ENCODE measurements at places on chromosomes 6 and 20.

GRCh38 chr6:147879031-147879580 lies 370.6 kb downstream of the SAMD5 start:
- no peak for DNase-seq

DNA sequence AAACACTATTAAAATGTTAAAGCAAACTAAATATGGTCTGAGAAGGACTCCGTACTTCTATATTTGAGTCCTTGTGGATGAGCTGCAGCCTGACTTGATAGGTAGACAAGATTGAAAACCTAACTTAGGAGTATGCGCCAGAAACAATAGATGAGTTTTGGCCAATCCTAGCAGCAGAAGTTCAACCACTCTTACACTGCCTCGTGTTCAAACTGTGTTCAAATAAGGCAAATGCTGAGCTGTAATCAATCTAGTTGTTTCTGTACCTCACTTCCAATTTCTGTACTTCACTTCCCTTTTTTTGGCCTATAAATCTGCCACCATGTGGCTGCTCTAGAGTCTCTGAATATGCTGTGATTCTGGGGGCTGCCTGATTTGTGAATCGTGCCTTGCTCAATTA lies 13.2 kb upstream of the SERINC1 start:
- no peak for DNase-seq

DNA sequence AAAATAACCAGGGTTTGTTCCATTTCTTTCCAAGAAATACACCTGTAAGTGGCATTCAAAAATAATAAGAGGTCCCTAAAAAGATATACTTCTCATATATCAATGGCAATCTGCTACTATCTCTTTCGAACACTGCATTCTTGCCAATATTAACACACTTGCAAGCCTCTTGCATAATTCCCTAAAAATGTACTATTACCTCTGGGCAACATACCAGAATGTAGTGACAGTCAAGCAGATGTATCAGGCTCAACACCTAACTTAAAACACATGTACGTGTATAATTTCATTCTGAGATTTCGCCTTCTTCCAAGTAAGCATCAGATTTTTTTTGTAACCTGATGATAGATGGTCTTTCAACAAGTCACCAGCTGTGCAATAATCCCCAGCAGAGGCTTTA lies 3.4 kb downstream of the CBLN4 start:
- DNase-seq = no peak

- DNase-seq = no peak
These were observed 81.1 kb downstream of the LAMA4 start for GRCh38 chr6:112173221-112173804.

- DNase-seq = no peak
These were observed 465.7 kb downstream of the ADGRB3 start for GRCh38 chr6:69100772-69101171.

DNA sequence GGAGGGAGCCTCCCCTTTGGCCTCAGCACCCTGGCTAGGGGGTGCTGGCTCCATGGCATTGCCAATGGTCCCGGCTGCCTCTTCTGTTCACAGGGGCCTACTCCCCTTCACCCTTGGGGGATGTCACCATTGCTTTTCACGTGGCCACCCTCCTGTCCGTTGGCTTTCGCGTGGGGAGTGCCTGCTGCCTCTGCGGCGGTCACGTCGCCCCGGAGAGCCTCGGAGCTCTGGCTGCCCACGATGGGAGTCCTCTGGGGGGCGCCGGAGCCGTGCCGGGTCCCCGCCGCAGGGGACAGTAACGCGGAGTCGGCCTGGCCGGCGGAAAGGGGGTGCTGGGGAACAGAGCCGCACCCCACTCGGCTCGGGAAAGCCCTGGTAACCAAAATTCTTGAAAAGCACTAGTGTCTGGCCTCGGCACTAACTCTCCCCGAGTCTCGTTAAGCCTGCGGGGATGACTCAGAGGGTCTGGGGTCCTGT lies 661 bp upstream of the HEBP2 start:
- no peak for DNase-seq

- no peak for DNase-seq
These were observed 308.3 kb downstream of the CDH4 start for GRCh38 chr20:61560361-61560853.

- DNase-seq = no peak
These were observed 12.2 kb upstream of the SHLD1 start for GRCh38 chr20:5737966-5738365.

DNA sequence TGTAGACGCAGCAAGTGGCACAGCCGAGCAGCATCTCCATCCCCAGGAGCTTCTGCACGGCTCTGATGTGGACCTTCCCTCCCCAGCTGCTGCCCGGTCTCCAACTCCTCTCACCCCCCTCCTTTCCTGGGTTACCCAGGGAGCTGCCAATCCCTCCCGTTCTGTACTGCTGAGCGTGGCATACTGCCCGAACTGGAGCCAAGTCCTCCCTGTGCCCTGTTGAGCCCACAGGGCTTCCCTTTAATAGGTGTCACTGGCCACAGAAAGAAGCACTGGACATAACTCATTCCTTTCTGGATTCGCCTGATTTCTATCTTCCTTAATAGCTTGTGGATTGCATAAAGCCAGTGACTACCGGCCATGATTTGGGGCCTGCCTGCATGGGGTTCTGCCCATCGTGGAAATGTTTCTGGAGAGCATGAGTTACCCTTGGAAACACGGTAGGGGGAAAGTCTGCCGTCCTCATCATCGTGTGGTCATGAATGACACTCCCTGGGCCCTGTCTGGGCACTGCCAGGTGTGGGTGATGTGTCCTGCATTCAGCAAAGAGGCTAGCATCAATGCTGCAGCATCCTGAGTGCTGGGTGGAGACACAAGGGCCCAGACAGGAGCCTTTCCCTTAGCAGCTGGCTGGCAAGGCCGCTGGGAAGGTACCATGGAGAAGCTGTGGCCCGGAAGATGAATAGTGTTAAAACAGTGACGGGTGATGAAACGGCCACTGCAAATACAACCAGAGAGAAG lies 189.7 kb downstream of the SYNDIG1 start:
- no peak for DNase-seq

DNA sequence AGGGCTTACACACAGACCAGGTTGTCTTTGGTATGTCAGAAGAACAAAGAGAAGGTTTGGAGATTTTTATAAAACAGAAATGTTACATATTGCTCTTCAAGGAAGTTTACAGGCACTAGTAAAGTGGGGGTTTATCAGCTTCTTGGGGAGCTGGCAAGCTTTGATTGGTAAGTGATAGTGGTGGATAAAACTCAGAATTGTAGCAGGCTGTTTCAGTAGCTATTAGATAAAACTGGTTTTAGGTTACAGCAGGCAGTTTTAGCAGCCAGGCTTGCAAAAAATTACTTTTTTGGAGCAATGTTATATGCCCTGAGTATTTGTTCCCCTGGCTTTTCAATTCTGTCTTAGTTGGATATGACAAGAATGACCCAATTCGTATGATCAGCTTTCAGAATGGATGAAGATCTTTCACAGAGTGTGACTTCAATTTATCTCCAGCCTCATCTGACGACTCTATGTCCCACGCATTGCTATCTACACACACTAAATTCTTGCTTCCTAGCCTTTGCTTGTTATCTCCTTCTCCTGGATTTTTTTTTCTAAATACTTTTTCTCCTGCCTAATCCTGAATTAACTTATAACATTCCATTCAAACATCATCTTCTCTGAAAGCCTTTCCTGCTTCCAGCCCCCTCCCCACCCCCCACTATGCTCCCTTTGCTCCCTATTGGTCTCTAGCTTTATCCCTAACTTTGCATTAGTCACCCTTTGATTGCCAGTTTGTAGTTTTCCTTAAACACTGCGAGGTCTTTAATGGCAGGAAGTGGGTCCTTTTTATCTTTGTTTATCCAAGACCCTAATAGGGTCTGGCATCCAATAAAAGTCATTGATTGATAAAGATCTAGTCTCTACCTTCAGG lies 1.0 kb upstream of the TOMM34 start:
- DNase-seq = no peak

- no peak for DNase-seq
These were observed 24.7 kb downstream of the TTLL9 start for GRCh38 chr20:31894980-31895675.

GRCh38 chr6:15893556-15894253 lies 230.9 kb upstream of the DTNBP1 start:
- no peak for DNase-seq

GRCh38 chr20:6302041-6302440 lies 179.2 kb upstream of the FERMT1 start:
- DNase-seq = no peak

DNA sequence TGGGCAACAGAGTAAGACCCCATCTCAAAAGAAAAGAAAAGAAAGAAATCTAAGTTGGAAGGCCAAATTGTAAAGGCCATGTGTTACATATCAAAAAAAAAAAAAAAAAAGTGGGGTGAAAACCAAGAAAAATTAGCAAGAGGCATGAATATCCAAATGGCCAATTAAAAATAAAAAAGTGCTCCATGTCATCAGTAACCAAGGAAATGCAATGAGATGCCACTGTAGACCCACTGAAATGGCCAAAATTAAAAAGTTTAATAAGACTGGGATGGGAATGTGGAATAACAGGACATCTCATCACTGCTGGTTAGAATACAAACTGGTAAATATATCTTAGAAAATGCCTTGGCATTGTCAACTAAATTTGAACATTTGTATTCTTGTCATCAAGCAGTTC lies 30.1 kb upstream of the BCLAF1 start:
- DNase-seq = no peak

DNA sequence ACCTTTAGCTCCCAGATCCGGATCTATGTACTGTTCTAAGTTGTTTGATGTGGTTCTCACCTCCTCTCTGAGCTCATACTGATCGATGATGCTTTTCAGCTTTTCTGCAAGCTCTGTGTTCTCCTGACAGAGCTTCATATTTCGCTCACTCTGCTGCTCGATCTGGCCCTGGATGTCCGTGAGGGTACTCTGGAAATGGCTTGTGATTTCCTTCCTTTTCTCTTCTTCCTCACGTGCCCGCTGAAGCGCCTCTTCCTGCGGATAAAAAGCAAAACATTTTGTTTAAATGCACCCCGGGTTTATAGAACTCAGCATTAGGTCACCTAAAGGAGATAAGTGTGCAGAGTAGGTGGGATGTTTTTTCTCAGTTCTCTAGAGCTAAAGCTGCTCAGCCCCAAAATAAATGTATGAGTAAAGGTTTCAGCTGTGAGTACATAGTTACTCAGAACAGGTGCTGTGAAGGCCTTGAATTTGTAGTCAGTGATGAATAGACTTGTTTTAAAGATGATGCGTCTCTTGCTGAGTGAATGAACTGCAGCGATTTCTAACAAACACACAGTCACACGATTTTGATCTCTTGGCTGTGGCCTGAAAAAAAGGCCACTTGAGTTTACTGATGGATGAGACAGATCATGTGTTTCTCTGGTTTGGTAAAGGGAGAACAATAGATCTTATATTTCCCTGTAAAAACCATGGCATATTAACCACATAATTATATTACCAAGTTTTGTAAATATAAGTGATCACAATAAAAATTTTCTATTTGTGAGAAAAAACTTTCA lies 29.1 kb downstream of the TXLNB start:
- DNase-seq = no peak

GRCh38 chr6:24689964-24690363 lies 23.1 kb downstream of the ACOT13 start:
- no peak for DNase-seq

DNA sequence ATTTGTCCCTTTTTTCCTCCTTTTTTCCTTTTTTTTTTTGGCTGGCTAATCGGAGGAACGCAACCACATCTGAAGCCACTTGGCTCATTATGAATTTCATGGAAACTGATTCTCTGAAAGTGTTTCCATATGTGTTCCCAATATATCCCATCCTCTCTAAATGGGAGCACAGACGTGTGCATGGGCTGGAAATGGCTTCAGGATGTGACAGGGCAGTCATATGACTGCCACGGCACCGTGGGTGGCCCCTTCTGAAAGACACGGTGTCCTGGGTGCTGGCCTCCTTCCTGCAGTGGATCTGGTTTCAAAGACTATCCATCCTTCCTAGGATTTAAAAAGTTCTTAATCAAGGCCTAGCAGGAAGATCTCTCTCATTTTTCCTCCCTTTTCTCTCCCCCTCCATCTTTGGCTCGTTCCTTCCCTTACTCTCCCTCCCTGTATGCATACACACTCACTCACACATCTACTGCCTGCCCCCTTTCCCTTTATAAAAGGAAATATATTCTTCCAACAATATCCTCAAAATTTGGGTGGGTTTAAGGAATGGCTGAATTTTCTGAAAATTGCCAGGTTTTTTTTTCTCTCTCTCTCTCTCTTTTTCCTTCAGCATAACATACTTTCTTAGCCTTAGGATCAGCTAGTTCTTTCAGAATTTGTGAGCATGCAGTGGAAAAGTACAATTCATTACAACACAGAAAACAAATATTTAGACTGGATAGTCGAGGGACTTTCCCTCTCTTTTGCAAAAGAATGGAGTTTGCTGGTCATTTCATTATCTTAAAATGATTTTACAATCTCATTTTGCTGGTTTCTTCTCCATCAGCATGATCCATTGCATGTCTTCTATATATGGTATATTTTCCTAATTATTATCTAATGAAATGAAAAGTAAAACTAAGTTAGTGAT lies 161.2 kb upstream of the SUPT3H start:
- DNase-seq = no peak

GRCh38 chr6:484086-484745 lies 92.7 kb downstream of the IRF4 start:
- no peak for DNase-seq

GRCh38 chr6:86728976-86729375 lies 208.4 kb upstream of the HTR1E start:
- DNase-seq = no peak

GRCh38 chr6:49919261-49919660 lies 44.7 kb downstream of the DEFB114 start:
- no peak for DNase-seq

DNA sequence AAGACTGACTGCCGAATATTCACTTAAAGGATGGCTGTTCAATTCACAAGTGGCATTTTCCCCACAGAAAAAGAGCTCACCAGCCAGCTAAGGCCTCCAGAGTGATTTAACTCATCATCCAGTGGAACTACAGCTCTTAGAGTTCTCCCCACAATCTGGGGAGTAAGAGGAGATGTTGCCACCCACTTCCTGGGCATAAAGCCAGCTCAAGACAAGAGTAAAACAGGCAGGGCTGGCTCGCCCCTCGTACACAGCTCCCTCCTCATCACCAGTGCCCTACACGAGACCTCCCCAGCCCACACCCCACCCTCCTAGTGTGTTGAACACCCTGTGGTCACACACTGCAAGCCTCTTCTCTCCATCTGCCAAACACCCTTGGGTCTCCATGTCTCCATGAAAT lies 47.2 kb upstream of the IPCEF1 start:
- DNase-seq = no peak

GRCh38 chr6:47455533-47456209 lies 21.9 kb upstream of the CD2AP start:
- DNase-seq = no peak

DNA sequence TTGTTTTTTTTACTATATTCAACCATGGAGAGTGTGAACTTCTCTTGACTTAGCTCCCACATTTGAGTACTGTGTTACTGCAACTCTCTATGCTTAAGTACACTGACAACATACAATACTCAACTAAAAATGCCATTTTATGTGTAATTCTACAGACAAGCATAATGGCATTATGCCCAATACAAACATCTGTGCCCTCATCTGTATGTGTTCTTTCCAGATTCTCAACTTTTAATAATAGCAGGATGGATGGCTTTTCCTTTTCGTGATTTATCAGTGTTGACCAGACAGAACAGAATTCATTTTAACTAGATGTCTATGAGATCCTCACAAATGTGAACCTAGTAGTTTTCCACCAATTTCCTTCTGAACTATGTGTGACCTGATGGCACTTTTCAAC lies 84.2 kb upstream of the MARCKS start:
- no peak for DNase-seq

Measured in omental fat pad (tissue), 4 donors.